ENCODE measurements at places on chromosomes 16 and 17. TPM values are rescaled to one million over a fixed set of nuclear protein-coding genes. Genes with fewer than 3 reads are reported as not detected.

GRCh38 chr16:56673921-56674320 is 4.3 kb downstream of the MT1H start:
- DNase-seq = no peak

DNA sequence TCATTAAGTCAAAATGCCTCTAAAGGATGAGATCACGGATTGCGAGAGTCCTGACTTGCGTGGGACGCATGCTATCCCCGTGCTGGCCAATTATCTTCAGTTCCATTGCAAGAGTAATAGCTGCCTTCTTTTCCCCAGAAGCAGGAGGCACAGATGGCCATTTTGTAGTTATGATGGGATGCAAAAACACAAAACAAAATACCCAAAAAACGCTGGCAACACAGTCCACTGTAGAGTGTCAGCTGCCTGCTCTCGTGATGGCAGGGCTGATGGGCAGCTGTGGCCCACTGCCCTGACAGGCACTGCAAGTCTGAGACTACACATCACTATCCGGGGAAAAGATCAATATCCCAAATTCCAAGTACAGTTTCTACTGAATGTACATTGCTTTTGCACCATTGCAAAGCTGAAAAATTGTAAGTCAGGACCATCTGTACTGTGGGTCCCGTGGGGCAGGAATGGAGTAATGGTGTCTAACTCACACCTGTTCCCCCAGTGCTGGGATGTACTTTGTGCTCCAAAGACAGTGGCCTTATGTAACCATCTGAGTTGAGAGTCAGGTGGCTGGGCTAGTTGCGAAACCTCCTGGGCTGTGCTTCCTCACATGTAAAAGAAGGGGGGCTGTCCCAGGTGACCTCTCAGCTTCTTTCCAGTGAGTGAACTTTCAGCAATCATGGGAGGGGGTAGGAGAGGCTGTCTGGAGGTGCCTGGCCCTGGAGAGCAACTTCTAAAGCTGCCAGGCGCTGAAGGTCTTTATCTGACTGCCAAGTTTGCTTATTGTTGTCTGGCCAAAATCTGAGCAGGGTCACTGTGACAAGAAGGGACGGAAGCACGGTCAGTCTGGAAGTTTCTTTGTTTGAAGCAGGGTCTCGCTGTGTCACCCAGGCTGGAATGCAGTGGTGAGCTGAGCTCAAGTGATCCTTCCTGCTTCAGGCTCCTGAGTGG is 4.7 kb downstream of the SLC47A1 start:
- DNase-seq = no peak

DNA sequence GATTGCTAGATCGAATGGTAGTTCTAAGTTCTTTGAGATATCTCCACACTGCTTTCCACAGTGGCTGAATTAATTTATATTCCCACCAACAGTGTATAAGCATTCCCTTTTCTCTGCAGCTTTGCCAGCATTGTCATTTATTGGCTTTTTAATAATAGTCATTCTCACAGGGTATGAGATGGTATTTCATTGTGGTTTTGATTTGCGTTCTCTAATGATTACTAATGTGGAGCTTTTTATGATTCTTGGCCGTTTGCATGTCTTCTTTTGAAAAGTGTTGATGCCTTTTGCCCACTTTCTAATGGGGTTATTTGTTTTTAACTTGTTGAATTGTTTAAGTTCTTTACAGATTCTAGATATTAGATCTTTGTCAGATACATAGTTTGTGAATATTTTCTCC is 36.5 kb upstream of the BCAS3 start:
- no peak for DNase-seq

DNA sequence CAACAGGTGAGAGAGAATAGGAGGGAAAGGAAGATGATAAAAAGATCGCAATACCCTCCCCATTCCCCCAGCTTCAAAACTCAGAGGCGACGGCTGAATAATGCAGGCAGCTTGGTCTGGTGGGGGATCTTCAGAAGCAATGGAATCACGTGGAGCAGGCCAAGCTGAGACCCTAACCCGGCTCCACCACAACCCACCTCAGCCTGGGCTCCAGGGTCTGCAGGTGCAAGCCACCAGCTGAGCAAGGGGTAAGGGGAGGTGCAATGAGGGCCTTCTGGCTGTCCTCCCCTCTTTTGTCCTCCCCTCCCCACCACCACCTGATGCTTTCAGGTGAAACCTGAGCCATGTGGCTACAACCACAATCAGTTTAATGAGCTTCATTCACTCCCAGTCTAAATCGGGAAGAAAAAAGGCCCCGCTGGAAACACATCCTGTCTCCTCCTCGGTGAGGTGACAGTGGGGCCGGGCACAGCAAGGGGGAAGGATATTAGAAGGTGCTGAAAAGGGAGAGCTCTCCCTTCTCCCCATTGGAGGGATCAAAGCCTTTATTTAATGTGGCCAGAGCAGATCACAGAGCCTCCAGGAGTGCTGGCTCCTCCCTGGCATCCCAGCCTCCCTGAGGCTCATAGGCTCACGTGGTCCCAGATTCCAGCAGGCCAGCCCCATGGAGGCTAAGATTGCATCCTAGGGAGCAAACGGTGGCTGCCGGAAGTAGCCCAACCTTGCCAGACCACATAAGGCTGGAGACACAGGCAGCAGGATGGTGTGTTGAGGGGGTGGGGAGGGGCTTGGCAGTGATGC is 261.0 kb downstream of the SOX9 start:
- no peak for DNase-seq

GRCh38 chr17:67773246-67773645 is 52.1 kb upstream of the BPTF start:
- no peak for DNase-seq

- no peak for DNase-seq
Measured at GRCh38 chr16:72211110-72211509, 39.2 kb upstream of the PMFBP1 start.

- no peak for DNase-seq
Measured at GRCh38 chr17:67401598-67402504, 24.8 kb downstream of the PITPNC1 start.

- no peak for DNase-seq
Measured at GRCh38 chr17:62876063-62876462, 67.9 kb upstream of the MARCHF10 start.

- no peak for DNase-seq
Measured at GRCh38 chr17:2025220-2025621, at the start of gene RTN4RL1. RTN4RL1 (minus strand) TSS chr17:2025334; CDS start chr17:2024865, 469 bp downstream.

GRCh38 chr16:8768692-8769091 is 28.7 kb downstream of the TMEM186 start:
- DNase-seq = no peak

- DNase-seq = no peak
Measured at GRCh38 chr16:50844840-50845239, 103.0 kb downstream of the CYLD start.

DNA sequence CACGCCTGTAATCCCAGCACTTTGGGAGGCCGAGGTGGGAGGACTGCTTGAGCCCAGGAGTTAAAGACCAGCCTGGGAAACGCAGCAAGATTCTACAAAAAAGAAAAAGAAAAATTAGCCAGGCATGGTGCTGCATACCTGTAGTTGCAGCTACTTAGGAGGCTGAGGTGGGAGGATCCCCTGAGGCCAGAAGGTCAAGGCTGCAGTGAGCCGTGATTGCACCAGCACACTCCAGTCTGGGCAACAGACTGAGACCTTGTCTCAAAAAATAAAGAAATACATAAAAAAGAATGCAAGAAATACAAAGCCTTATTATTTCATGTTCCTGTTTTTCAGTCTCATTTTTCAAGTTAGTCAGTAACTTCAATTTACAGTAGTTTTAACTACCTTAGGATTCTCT is 5.9 kb upstream of the CNOT1 start:
- DNase-seq = no peak

GRCh38 chr16:56780646-56781045 is 50.7 kb downstream of the NUP93 start:
- DNase-seq = no peak

GRCh38 chr16:61413021-61413420 is 623.2 kb downstream of the CDH8 start:
- no peak for DNase-seq

GRCh38 chr17:79332011-79332554 is 257.5 kb downstream of the ENGASE start:
- DNase-seq = no peak

Gene CCL8
- 1.0 TPM for total RNA-seq

Gene NFATC2IP
- total RNA-seq = 22.2 TPM

Gene C16orf54
- total RNA-seq = 2.5 TPM

Gene CTRB1
- total RNA-seq = not detected

Gene TAT
- total RNA-seq = not detected

Gene KRT17
- total RNA-seq = 33.5 TPM

Gene ASB16
- total RNA-seq = 0.69 TPM

Gene ERN2
- 2.0 TPM for total RNA-seq

Gene SSTR5
- 0.32 TPM for total RNA-seq

Gene SLFN13
- 9.5 TPM for total RNA-seq

Gene SDR42E2
- not detected for total RNA-seq

Gene ABCC12
- not detected for total RNA-seq

Data from urinary bladder (tissue), 4 donors.